CD4-positive, alpha-beta memory T cell (primary cell): ENCODE measurements at places on chromosomes 2 and 18. TPM values are rescaled to one million over a fixed set of nuclear protein-coding genes. Genes with fewer than 3 reads are reported as not detected.
A peak's percentile ranks its signal among the peaks of the same experiment; 100 is the strongest.

DNA sequence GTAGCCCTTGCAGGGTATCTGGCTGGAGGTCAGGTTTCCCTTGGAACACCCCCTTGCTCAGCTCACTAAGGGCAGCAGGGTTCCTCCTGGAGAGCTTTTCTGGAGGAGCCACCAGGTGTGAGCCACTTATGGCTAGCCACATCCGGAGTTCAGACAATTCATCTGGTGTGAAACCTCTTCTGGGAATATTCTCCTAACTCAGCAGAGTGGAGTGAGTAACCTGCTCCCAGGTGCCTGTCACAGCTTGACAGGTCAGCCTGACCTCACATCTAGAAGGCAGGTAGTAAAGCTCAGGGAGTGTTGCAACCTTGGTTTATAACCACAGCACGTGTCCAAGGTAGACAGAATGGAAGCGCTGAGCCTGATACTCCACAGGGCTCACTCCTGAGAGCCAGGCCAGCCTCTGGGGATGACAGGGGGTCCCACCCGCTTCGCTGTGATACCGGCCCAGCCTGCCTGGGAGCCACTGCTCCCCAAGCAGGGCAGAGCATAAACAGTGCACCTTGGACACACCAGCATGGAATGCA, 62.6 kb upstream of the TGFA start:
- no peaks in the 10 kb centered on the region for H3K27me3 ChIP-seq
- H3K4me1 ChIP-seq = no peaks in the 10 kb centered on the region
- no peak overlapping the region for H3K27ac ChIP-seq
- DNase-seq = no peak
- H3K4me3 ChIP-seq = no peak overlapping the region

GRCh38 chr2:77081597-77081996, 440.6 kb downstream of the LRRTM4 start:
- no peak overlapping the region for H3K4me3 ChIP-seq
- DNase-seq = no peak
- no peaks in the 10 kb centered on the region for H3K4me1 ChIP-seq

GRCh38 chr2:187419808-187420207, 28.2 kb downstream of the CALCRL start:
- DNase-seq = no peak
- H3K4me1 ChIP-seq = no peaks in the 10 kb centered on the region
- no peaks in the 10 kb centered on the region for H3K36me3 ChIP-seq
- H3K4me3 ChIP-seq = no peak overlapping the region
- H3K27ac ChIP-seq = no peak overlapping the region

Gene KLHL14
- not detected for total RNA-seq

- DNase-seq = no peak
- no peaks in the 10 kb centered on the region for H3K27me3 ChIP-seq
- no peak overlapping the region for H3K4me3 ChIP-seq
These were observed 4.1 kb upstream of the MAT2A start for GRCh38 chr2:85534881-85535280.

Gene PTPRN
- total RNA-seq = not detected

DNA sequence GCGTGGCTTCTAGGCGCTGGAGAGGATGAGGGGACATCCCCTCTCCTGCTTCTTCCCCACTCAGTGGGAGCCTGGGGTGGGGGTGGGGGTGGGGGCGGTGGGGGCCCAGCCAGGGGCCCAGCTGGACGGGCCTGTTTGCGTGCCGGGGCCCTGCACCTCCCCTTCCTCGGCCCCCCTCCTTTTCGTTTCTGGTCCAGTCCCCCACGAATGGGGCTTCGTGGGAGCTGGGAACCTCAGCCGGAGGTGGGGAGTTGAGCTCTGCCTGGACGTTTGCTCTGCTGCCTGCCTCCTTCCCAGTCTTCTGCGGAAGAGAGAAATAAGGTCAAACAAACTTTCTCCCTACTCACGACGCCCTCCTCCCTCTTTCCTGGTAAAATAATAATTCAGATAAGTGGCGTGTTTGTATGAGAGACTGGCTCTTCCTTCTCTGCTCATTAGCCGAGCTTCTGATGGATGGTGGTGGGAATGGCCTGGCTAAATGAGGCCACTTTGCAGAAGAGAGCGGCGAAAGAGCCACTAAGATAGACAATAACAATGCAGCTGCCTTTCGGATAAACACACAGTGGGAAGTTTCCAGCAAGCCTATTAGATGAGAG, 782 bp downstream of the MTA3 start:
- H3K27ac ChIP-seq = no peak overlapping the region
- H3K27me3 ChIP-seq = no peaks in the 10 kb centered on the region
- peak overlapping the region; percentile 36 for H3K4me3 ChIP-seq

Gene FAP
- total RNA-seq = not detected

Gene RFX8
- 1.3 TPM for total RNA-seq

Gene ICOS
- 53.2 TPM for total RNA-seq

- no peaks in the 10 kb centered on the region for H3K27me3 ChIP-seq
- H3K36me3 ChIP-seq = no peaks in the 10 kb centered on the region
- H3K4me3 ChIP-seq = no peak overlapping the region
- no peaks in the 10 kb centered on the region for H3K4me1 ChIP-seq
- no peak for DNase-seq
These were observed 5.3 kb downstream of the SAG start for GRCh38 chr2:233312874-233313273.

DNA sequence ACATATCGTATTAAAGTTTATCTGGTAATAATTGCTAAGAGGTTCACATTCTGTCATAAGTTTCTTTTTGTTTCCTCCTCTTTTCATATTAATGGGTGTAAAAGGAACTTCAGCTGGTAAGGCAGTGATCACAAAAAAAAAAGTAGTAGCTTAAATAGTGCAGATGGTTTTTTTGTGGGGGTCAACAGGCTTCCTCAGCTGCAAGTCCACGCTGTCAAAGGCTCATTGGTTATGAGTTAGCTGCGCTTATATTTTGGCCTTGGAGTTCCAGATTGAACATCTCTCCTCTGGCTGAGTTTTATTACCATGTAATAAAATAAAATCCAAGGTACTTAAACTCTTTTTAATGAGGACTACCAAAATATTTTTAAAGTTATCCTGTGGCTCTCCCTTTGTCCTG, 277.0 kb upstream of the ZEB2 start:
- no peak overlapping the region for H3K27ac ChIP-seq
- no peaks in the 10 kb centered on the region for H3K27me3 ChIP-seq
- no peak for DNase-seq
- no peaks in the 10 kb centered on the region for H3K4me1 ChIP-seq
- H3K4me3 ChIP-seq = no peak overlapping the region

DNA sequence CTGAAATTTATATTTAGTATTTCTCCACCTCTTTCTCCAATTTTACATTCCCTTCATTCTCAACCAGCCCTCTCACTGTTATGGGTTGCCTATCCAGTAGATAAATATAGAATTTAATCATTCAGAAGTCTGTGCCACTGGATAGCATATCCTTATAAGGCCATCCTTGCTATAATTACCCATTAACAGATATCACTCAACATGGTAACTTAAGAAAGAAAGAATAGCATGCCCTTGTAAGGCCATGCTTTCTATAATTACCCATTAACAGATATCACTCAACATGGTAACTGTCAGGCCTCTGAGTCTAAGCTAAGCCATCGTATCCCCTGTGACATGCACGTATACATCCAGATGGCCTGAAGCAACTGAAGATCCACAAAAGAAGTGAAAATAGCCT, 1137.4 kb upstream of the FAM98A start:
- H3K4me1 ChIP-seq = no peaks in the 10 kb centered on the region
- no peak for DNase-seq
- no peak overlapping the region for H3K4me3 ChIP-seq
- no peaks in the 10 kb centered on the region for H3K36me3 ChIP-seq
- H3K27ac ChIP-seq = no peak overlapping the region
- no peaks in the 10 kb centered on the region for H3K27me3 ChIP-seq

- no peaks in the 10 kb centered on the region for H3K27me3 ChIP-seq
- H3K27ac ChIP-seq = no peak overlapping the region
- no peaks in the 10 kb centered on the region for H3K36me3 ChIP-seq
These were observed 31.5 kb upstream of the NFE2L2 start for GRCh38 chr2:177296040-177296439.

GRCh38 chr18:12306752-12307700, 1.0 kb upstream of the TUBB6 start:
- H3K27ac ChIP-seq = no peak overlapping the region
- H3K4me1 ChIP-seq = peaks cover 9% of the 10 kb centered on the region
- DNase-seq = no peak
- no peak overlapping the region for H3K4me3 ChIP-seq

Gene FSHR
- not detected for total RNA-seq

Gene SERPINB11
- not detected for total RNA-seq

Gene TMEM182
- total RNA-seq = 3.9 TPM

DNA sequence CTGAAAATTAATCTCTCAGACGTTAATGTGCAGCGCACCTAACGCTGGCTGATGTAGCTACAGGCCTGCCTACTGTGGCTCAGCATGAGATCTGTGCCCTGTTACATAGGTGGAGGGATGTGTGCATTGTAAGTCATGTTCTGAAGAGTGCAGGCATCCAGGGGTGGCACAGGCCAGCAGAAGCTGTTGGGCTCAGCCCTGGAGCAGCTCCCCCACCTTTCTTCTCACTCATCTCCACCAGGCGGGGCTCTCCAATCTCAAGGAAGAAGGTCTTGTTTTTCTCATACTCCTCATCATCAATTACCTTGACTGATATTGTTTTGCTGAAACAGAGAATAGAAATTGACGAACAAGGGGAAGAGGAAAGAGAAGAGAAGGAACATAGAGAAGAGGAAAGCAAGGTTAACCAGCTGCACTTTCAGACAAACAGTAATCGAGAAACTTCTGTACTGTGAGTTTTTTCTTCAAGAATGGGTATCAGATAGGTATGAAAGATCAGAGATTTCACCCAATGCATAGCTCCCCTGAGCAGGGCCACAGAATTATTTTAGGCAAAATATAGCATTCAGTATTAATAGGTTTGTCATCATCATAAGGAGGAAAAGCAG, 273.6 kb downstream of the SLC8A1 start:
- H3K4me1 ChIP-seq = no peaks in the 10 kb centered on the region
- DNase-seq = no peak
- H3K27me3 ChIP-seq = no peaks in the 10 kb centered on the region
- no peaks in the 10 kb centered on the region for H3K36me3 ChIP-seq

GRCh38 chr18:26255695-26256622, 29.7 kb downstream of the TAF4B start:
- H3K4me1 ChIP-seq = peaks cover 7% of the 10 kb centered on the region
- no peak overlapping the region for H3K27ac ChIP-seq
- no peak for DNase-seq
- no peak overlapping the region for H3K4me3 ChIP-seq
- no peaks in the 10 kb centered on the region for H3K27me3 ChIP-seq
- H3K36me3 ChIP-seq = no peaks in the 10 kb centered on the region

Gene ARHGEF4
- total RNA-seq = 2.5 TPM

Gene KATNAL2
- total RNA-seq = 2.1 TPM

DNA sequence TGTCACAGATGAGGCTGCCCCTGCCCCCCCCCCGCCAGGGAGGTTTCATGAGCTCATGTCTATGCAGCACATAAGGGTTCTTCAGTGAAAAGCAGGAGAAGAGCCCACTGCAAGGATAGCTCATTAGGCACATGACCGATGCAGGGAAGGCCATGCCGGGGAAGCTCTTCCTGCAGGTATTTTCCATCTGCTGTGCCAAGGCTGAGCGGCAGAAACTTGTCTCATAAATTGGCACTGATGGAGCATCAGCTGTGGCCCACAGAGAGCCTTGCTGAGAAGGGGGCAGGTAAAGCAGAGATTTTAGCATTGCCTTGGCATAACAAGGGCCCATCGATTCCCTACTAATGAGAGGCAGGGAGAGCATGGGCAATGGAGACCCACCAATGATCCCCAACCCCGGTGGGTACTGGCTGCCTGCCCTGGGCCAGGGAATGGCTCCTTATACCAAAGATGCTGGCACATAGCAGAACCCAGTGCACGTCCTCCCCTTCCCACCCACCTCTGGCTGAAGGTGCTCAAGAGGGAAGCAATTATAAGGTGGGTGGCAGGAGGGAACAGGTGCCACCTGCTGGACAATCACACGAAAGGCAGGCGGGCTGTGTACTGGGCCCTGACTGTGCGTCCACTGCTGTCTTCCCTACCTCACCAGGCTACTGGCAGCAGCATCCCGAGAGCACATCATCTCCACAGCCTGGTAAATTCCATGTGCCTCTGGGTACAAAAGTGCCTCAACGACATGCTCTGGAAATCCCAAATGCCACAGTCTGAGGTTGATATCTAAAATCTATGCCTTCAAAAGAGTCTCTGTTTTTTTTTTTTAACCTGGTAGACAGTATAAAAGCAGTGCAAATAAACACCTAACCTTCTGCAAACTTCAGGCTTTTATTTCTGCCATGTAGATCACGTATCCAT, 41.4 kb downstream of the STEAP3 start:
- no peaks in the 10 kb centered on the region for H3K27me3 ChIP-seq
- DNase-seq = peak; percentile 11
- H3K36me3 ChIP-seq = no peaks in the 10 kb centered on the region
- H3K4me3 ChIP-seq = no peak overlapping the region
- H3K4me1 ChIP-seq = no peaks in the 10 kb centered on the region

- H3K27ac ChIP-seq = no peak overlapping the region
- H3K27me3 ChIP-seq = no peaks in the 10 kb centered on the region
- H3K36me3 ChIP-seq = no peaks in the 10 kb centered on the region
- no peak overlapping the region for H3K4me3 ChIP-seq
These were observed 1075.6 kb upstream of the CNTNAP5 start for GRCh38 chr2:122949523-122949922.
